ENCODE measurements at places on chromosomes 13 and 19.

DNA sequence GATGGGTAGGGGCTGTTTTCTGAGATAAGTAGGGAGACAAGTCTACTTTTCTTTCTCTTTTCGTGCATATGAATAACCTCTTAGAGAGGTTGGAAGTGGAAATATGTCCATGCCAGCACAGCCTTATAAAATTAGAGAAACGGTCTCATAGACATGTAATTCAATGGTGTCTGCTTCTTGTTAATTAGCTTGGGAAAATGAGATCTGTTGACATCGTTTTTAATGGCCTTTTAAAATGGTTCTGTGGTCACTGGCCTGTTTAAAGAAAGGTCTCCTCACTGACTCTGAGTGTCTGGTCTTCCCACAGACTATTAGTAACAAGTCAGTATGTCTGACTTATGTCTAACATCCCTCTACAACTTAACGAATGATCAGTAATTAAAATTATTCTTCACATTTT is 487.1 kb downstream of the SLITRK6 start:
- no peak for DNase-seq

DNA sequence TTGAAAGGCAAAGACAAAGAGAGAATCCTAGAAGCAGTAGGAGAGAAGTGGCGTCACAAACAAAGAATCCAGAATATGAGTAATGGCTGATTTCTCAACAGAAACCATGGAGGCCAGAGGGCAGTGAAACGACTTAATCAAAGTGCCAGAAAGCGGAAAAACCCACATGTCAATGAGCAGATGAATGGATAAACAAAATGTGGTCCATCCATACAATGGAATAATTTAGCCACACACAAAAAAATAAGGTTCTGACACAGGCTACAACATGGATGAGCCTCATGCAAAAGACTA is 52.2 kb upstream of the RANBP3 start:
- no peak for DNase-seq

GRCh38 chr19:5541456-5541855 is 26.3 kb downstream of the TINCR start:
- no peak for DNase-seq

DNA sequence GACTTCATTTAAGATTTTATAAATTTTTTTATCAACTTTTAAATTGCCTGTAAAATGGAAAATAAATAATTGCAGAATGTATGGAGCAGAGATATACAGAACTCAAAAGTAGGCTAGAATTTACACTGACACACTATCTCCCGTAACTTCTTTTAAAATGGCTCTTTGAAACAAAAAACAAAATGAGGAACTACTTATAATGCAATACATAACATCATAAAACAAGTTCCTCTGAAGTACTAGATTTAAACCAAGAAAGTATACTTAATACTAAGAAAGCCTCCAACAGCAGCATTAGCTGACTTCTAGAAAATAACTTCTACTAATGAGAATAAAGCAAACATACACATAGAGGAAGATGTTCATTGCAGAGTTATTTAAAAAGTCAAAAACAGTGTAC is 17.0 kb downstream of the RBM26 start:
- no peak for DNase-seq

DNA sequence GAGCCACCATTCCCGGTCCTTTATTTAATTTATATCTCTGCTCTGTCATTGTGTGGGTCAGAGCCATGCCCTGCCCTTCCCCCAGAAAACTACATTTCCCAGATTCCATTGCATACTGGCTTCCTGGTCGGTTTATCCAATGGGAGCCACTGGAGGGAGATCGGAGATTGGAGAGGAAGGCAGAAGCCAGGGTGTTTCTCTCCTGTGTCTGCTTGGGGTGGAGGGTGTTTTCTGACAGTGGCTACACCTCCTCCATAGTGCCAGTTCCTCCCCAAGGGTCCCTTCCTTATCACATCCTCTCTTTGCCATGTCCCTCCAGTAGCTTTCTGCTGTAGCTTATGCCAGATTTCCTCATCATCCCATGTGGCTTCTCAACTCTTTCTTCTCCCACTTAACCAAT is 19.0 kb downstream of the OLFM2 start:
- DNase-seq = no peak

DNA sequence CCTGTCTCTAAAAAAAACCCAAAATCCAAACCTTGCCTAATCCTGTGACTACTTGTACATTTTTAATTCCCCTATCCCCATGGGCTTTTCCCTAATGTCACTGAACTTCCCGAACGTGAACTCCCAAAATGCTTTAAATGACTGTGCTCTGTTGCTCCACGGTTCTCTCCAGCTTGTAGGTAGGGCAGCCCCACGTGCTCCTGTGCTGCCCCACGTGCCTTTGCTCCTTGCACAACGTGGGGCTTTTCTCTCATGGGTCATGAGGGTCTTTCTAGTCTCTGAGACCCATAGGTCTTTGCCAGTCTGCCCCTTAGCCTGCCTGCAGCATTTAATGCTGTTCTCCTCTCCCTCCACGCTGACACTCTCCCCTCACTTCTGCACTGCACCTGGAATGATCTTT is 122.0 kb downstream of the SHISA2 start:
- DNase-seq = no peak

GRCh38 chr19:16018801-16019551 is 57.3 kb upstream of the TPM4 start:
- DNase-seq = no peak

- no peak for DNase-seq
Observed at GRCh38 chr19:38190061-38190460, 34.0 kb downstream of the DPF1 start.

DNA sequence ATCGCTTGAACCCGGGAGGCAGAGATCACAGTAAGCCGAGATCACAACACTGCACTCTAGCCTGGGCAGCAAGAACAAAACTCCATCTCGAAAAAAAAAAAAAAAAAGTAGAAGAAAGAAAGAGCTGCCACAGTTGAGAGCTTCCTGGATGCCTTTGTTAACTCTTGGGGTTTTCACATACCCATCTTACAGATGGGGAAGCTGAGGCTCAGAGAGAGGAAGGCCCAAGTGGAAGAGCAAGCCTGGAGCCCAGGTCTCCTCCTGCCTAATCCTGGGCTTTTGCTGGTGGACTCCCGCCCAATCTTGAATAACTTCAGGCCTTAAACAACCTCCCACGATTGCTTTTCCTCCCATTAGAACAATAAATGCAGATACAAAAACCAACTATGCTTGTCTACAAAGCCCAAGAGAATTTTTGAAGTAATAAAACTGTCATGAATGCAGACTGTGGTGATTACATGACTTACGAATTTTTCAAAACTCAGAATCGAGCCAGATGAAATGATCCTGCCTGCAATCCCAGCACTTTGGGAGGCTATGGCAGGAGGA is 41.7 kb downstream of the LTBP4 start:
- DNase-seq = no peak

DNA sequence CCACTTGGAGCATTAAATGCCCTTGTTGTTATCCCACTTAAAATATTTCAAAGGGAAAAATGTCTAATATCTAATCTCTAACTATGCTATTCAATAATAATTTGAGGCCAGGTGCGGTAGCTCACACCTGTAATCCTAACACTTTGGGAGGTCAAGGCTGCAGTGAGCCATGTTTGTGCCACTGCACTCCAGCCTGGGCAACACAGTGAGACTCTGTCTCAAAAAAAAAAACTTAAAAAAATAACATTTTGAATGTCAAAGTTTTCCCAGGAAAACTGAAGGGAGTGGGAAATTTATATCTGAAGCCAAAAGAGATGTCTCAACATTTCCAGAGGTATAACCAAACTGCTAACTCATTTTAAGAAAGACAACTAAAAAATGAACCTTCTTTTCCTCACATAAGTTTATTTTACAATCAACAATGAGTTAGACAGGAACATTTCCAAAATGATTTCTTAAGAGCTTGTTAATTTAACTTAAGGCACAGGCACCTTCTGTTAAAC is 47.9 kb downstream of the CAB39L start:
- DNase-seq = no peak

DNA sequence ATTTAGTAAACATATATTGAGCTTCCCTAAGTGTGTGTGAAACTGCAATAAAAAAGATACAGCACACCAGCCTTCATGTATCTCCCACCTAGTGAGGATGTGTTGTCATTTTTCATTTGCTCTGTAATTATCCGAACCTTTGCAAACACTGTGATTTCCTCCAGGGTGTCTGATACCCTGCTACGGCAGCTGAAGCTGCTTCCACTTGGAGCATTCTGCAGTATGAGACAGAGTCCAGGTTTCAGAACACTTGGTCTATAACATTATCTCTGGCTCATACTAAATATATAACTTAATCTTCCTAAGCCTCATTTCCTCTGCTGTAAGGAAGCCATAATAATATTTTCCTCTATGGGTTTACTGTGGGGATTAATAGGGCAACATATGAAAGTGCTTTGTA is 1338.1 kb upstream of the SLC10A2 start:
- DNase-seq = no peak

- DNase-seq = no peak
Observed at GRCh38 chr19:46211201-46211881, 18.2 kb upstream of the IGFL1 start.

- peak; percentile 12 for DNase-seq
Observed at GRCh38 chr19:51514866-51515481, 13.4 kb upstream of the SIGLEC12 start.

DNA sequence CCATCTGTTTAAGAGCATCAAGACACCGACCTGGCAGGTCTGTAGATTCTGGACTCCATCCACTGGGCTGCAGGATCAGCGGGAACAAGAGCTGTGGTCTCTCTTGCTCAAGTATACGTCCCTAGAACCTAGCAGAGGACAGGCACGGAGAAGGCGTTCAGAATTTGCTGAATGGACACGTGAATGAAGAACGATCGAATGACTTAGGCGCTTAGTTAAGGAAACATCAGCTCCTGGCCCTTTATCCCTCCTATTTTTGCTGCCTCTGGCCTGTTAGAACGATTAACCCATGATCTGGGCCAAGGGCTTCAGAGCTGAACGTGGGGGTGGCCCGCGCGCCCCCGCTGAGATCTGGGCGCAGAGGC is 953 bp downstream of the DZIP1 start:
- no peak for DNase-seq

- no peak for DNase-seq
Observed at GRCh38 chr13:28753208-28753892, 34.6 kb upstream of the SLC46A3 start.

DNA sequence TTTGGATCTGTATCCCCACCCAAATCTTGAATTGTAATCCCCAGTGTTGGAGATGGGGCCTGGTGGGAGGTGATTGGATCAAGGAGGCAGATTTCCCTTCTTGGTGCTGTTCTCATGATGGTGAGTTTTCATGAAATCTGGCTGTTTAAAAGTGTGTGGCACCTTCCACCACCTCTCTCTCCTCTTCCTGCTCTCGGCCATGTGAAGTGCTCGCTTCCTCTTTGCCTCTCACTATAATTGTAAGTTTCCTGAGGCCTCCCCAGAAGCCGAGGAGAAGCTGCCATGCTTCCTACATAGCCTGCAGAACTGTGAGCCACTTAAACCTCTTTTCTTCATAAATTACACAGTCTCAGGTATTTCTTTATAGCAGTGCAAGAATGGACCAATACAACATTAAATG is 15.7 kb downstream of the COMMD6 start:
- DNase-seq = no peak

GRCh38 chr19:34088292-34088691 is 84.0 kb upstream of the LSM14A start:
- no peak for DNase-seq

GRCh38 chr13:106163426-106163825 is 372.0 kb downstream of the EFNB2 start:
- DNase-seq = no peak

DNA sequence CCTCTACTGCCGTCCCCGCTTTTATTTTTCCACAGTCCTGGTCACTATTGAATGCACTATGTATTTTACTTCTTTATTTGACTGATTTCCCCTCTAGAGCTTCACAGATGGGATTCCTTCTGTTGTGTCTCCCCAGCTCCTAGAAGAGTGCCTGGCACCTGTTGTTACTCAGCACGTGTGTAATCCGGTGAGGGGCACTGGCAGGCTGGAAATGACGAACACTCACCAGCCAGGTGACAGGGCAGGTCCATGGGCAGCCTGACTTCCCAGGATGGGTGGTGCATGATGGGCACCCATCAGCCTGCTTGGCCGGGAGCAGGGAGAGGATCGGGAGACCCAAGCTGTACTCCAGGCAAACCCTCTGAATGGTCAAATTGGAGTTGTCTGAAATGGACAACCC is 67.2 kb downstream of the CEBPG start:
- no peak for DNase-seq

DNA sequence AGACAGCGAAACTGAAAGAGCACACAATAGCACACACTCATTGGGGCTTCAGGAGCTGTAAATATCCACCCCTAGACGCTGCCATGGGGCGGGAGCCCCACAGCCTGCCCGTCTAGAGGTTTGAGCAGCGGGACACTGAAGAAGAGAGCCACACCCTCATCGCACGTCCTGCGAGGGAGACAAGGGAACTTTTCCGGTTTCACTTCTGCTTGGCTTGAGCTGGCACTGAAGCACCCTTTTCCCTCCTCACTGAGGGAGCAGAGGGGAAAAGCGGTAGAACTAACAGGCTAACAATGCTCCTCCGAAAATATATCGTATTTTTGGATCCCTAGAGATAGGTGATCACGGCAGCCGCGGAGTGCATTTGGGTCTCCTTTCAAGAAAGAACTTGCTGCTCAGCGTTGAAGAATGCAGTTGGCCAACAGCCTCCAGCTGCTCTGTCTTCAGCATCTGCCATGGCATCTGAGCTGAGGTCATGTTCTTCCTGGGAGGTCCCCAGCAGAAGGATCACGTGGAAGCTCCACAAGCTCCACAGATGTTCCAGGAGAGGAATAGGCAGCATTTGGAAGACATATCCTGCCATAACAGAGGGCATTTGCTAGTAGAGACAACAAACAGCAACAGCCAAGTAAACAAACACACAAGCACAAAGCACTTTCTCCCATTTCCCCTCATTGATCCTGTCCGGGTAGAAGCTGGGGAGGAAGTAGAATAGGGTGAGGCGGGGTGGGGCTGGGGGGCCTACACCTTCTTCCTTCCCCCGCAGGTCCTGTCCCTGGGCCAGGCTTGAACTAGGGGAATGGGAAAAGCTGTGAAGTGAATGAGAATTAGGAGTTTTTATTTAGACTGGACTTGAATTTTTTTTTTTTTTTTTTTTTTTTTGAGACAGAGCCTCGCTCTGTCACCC is 44.8 kb upstream of the ALOX5AP start:
- DNase-seq = no peak

GRCh38 chr13:26517936-26518335 is 39.5 kb upstream of the WASF3 start:
- no peak for DNase-seq

- DNase-seq = no peak
Observed at GRCh38 chr13:27673911-27674310, 52.2 kb downstream of the POLR1D start.

DNA sequence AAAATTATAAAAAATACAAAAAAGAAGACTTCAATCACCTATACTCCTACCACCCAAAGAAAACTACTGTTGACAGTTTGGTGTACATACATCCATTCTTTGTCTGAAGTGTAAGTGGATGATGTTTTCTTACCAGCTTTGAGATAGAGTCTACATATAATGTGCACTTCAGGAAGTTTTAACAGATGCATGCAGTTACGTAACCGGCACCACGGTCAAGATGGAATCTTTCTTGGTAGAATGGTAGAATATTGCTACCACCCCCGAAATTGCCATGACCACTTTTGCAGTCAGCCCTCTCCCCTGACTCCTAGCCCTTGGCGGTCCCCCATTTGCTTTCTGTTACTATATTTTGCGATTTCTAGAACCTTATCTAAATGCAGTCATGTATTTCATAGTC is 1.4 kb downstream of the CUL4A start:
- DNase-seq = no peak

- DNase-seq = no peak
Observed at GRCh38 chr13:43492745-43493144, 294.0 kb downstream of the ENOX1 start.

GRCh38 chr13:49821216-49822009 is 28.9 kb upstream of the KPNA3 start:
- DNase-seq = no peak

- DNase-seq = no peak
Observed at GRCh38 chr13:48890391-48890790, 85.3 kb upstream of the FNDC3A start.

All from stimulated activated CD4-positive, alpha-beta T cell treated with anti-CD3 and anti-CD28 coated beads, Interleukin-12 subunit alpha, Interleukin-12 subunit beta, amount 100 ng/mL, for 24 hours (primary cell).